ENCODE measurements at places on chromosomes 5 and 9.

DNA sequence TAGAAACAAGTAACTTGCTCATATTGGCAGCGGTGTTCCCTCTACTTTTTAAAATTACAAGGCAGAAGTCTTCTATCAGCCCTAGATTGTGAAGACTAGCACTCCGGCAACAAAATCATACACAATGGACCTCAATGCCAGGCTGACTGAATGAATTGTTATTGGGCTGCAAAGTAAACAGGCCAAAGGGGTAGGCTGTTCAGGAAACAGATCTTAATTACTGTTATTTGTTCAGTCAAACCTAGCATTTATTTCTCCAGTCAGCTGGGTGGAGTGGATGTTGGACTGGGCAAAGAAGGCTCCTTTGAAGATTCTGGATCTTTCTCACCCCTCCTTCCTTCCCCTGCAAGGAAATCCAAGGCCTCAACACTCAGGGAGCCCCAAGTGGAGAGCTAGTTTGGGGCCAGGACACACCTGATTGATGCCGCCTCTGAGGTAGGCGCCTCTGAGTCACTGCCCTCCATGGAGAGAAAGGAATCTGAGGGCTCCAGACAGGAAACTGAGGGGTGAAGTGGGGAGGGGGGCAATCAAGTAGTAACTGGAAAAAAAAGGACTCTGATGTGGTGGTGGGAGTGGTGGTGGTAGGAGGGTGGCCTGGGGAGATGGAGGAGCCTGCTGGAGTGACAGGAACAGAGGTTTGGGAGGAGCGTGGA, 35.5 kb downstream of the SERINC5 start:
- no peak for DNase-seq

- DNase-seq = no peak
Measured at GRCh38 chr5:88745093-88745696, 137.8 kb downstream of the MEF2C start.

GRCh38 chr9:92775466-92775865, 10.8 kb upstream of the BICD2 start:
- no peak for DNase-seq

DNA sequence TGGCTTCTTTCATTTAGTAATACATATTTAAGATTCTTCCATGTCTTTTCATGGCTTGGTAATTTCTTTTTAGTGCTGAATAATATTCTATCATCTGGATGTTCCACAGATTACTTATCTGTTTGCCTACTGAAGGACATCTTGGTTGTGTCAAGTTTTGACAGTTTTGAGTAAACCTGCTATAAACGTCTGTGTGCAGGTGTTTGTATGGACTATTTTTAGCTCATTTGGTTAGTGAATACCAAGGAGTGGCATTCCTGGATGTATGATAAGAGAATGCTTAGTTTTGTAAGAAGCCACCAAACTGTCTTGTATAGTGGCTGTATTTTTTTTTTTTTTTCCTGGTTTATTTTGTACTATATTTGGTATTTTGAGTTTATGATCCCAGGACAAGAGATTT, 38.4 kb downstream of the PRRC1 start:
- DNase-seq = no peak

- DNase-seq = no peak
Measured at GRCh38 chr9:99356512-99356971, 134.5 kb downstream of the SEC61B start.

DNA sequence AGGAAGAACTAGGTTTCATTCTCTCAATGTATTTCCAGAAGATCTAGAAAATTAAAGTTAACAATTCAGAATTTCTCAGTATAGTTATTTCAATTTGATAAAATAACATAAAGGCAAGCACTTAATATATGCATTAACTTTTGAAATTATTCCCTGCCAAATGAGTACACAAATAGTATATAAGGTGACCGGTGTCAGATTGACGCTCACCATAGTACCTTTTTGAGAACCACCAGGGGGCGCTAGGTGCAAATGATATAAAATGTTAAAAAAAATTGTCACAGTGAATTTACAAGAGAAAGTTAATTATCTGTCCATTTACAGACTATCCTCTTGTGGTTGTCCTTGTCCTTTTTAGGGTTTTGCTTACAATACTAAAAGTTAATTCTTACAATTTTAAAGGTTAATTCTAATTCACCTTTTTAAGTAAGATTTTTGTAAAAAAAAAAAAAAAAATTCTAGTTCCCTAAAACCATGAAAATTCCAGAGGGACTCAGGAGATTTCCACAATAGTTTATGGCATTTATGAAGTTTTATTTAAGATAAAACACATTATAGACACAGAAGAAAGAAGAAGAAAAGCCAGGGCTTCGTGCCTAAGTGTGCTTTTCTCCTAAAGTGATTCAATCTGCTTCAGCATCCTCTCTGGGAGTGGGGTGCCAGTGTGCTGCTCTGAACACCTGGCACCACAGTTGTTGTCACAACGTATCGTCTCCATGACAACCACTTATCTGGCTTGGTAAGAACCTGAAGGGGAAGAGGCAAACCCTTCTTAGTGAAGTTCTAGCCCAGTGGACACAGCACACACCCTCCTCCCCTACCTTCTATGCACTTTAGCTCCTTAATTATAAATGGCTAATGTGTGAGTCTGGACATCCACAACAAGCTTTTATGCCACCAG, 1.7 kb downstream of the ADAMTS16 start:
- peak; percentile 78 for DNase-seq

GRCh38 chr5:122999947-123000563, 36.5 kb downstream of the PPIC start:
- no peak for DNase-seq

DNA sequence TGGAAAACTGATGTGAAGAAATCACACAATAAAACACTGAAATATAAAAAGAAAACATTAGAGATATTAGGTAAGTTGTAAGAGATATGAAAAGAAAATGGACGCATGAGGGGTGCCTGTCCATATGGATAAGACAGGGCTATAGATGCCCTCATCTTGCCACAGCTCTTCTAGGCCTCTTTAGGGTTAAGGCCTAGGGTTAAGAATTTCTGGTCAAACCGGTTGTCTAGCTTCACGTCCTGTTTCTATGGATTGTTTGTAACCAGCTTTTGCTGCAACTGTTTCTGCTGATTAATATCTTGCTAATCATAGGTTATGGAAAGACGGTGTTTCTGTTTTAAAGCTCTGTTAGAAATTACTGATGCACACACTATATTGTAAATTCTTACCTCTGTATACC, 389.9 kb upstream of the CTNND2 start:
- no peak for DNase-seq

DNA sequence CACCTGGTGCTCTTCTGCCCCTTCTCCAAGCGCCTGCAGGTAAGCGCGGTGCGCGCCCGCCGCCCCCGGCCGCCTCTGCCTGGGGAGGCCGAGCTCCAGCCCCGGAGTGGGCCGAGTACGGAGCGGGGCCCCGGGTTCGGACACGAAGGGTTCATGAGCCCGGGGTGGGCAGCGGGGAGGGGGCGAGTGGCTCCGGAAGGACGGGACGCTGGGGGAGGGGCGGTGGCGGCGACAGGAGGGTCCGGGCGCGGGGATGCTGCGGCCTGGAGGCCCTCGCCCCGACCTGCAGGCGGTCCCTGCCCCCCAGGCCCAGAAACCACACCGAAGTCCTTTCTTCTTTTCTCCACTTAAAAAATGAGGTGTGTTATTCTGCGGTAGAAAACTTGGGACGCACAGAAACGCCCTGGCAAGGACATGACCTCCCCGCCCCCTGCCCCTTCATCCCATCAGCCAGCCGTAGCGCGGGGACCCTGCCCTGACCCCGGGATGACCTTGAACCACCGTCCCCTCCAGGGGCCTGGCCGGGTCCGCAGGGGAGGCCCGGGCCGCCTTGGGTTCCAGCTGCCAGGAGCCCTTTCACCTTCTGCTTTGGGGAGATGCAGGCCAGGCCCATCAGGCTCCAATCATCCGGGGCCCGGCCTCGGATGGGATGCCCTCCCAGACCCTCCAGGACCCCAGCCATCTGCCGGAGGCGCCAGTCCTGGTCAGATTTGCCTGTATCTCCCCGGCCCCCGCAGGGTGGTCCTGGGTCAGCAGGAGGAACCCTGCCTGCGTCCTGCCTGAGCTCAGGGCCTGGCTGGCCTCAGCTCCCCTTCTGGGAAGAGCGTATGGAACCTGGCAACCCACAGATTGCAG, 545 bp downstream of the DIPK1B start:
- no peak for DNase-seq

- no peak for DNase-seq
Measured at GRCh38 chr5:150618588-150619281, 21.7 kb upstream of the SYNPO start.

GRCh38 chr5:163682234-163682633, 176.8 kb downstream of the MAT2B start:
- no peak for DNase-seq

DNA sequence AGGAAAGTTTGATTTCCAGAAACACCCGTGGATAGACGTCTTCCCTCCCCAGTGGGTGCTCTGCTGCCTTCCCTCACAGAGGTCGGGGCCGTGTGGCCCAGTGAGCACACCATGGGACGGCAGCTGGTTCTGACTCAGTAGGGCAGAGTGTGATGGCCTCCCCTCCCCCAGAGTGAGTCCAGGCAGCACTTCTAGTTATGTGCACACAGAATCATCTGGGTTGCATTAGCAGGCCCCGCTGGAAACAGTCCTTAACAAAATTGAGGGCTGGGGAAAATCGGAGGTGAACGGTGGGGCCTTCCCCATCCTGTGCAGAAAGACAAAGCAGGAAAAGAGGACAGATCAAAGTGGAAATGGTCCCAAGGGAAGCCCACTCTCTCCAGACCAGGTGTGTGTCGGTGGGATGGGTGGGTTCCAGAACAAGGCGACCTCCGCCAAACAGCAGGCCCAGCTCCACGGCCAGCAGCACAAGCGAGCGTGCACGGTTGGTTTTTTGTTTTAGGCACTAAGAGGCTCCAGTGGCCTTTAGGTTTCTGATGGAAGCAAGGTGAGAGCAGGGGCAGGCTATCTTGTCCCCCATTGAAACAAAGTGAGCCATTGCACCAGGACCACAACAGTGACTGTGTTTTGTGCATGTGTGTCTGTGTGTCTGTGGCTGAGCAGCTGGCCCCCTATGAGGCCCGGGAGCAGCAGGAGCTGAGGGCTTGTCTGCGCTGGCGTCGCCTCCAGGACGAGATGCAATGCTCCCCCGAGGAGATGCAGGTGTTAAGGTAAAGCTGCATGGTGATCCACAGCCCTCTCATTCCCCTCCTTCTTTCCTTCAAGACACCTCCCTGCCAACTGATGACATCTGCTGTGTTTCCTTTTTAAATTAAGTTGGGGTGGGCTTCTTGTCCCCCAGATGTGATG, 201.5 kb downstream of the AOPEP start:
- no peak for DNase-seq

DNA sequence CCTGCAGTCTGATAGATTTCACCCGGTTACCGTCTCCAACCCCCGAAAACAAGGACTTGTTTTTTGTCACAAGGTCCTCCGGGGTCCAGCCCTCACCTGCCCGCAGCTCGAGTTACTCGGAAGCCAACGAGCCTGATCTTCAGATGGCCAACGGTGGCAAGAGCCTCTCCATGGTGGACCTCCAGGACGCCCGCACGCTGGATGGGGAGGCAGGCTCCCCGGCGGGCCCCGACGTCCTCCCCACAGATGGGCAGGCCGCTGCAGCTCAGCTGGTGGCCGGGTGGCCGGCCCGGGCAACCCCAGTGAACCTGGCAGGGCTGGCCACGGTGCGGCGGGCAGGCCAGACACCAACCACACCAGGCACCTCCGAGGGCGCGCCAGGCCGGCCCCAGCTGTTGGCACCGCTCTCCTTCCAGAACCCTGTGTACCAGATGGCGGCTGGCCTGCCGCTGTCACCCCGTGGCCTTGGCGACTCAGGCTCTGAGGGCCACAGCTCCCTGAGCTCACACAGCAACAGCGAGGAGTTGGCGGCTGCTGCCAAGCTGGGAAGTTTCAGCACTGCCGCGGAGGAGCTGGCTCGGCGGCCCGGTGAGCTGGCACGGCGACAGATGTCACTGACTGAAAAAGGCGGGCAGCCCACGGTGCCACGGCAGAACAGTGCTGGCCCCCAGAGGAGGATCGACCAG, 121.3 kb downstream of the DAB2IP start:
- peak; percentile 61 for DNase-seq

DNA sequence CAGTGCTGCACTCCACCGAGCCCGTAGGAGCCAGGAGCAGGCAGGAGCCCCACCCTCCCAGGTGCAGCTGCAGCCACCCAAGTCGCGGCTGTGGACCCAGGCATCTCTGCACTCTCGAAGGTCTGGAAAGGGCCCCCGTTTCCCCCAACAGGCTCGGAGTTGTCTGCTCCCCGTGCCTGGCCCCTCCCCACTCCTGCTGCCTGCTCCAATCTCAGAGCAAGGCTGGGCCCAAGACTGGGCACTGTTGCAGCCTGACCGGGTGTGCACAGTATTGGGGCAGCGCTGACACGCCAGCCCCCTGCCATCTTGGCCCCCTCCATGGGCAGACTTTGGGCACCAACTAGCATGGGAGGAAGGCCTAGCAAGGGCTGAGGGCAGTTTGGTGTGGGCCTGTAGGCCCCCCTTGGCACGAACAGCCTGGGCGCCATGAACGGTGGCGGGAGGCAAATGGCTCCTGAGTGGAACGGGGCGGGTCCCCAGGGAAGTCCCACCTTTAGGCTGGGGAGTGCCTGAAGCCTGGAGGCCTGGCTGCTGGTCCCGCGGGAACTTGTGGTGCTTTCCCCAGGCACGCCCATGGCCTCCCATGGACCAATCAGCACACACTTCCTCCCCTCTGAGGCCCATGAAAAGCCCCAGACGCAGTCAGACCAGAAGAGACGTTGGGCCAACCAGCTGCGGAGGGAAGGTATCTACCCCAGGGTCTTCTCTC, 60.4 kb downstream of the PSAT1 start:
- no peak for DNase-seq

- DNase-seq = no peak
Measured at GRCh38 chr9:74497748-74498620, 849 bp downstream of the RORB start.

- no peak for DNase-seq
Measured at GRCh38 chr9:122364117-122364782, 6.6 kb upstream of the PTGS1 start.

- DNase-seq = no peak
Measured at GRCh38 chr5:102959055-102959454, 160.9 kb downstream of the GIN1 start.

DNA sequence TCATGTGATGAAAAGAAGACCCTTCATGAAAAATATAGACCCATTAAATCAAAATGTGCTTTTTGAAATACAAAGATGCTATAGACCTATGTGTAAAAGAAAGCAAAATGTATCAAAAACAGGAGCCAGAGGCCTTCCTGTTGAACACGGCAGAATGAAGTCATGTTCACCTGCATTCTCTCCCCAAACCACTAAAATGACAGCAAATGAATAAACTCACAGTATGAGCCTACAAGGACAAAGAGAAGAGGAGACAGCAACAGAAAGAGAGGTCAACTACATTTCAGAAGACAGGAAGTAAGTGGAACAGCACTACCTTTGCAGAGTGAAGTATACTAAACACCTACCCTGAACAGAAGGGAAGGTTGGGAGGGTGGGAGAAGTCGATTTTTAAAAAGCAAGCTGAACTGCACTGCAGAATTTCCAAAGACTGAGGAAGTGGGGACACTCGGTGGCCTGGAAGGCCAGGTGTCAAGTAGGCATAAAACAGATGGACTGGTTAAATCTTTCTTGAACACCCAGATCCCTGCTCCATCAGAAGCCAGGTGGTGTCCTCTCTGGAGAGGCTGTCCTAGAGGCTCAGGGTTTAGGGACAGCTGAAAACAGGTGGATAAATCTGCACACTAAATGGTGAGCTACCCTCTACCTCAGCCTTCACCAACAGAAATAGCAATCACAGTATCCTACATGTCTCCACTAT, 48.9 kb downstream of the MED27 start:
- DNase-seq = no peak

- DNase-seq = no peak
Measured at GRCh38 chr9:95024097-95024671, 293.3 kb downstream of the FANCC start.

GRCh38 chr9:70901013-70901412, 220.4 kb downstream of the TRPM3 start:
- DNase-seq = no peak

All from activated effector memory CD4-positive, alpha-beta T cell treated with anti-CD3 and anti-CD28 coated beads, Interleukin-2, amount 50 U/mL, for 16 hours (primary cell).